Fibroblast of skin of abdomen (primary cell): ENCODE measurements at places on chromosomes 5 and 9.

DNA sequence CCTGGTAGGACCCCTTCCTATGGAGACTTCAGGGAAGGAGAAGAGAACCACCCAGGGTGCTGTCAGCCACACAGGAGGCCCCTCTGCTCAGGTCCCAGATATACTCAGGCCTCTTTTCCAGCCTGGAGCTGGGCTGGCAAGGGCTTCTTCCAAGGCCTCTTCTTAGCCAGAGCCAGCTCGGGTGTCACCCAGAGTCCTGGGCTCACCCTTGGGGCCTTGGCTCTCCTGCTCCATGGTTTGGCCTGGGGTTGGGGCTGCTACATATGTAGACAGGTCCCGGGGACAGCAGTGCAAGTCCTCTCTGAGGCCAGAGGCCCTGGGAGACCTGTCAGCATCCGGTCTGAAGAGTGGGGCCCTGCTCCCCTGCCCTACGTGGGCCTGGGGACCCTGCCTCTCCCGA is 22.8 kb downstream of the PAEP start:
- no peak for DNase-seq

DNA sequence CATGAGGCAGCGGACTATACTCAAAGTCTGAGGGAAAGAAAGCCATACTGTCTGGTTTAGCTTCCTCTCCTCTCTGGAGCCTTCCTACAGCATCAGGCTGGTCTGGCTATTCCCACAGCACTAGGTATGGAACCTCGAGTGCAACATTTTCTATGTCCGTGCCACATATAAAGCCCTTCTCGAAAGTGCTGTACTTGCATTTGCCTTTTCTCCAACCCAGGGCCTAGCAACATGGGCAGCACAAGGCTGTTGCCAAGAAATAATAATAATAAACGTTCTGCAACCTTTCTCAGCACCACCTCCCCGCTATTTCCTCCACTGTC is 804 bp downstream of the MED10 start:
- DNase-seq, result no peak

DNA sequence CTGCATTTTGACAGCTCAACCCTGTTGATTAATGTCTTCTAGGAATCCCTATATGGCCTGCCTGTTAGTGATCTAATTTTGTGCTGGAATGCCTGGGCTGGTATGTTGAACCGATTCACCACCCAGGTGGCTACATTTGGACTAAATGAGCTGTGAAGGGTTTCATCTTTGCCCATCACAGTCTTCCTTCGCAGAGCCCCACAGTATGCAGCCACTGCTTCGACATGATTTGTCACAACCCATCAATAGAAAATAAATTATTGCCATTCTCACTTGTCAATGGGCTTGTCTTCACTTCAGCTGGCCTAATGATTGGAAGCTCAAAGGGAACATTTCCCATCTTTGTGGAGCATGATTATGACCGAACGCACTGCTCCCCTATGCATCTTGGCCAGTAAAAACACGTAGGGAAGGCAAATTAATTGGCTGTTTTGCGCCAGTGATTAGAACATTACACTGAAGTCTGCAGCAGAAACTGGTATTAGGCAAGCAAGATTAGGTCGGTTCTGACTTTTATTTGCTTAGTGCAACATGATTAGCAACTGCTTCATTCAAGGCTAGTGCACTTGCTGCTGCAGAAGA is 408.5 kb downstream of the KIAA0825 start:
- peak; percentile 3 for DNase-seq

GRCh38 chr9:122144836-122145591 is 14.6 kb downstream of the NDUFA8 start:
- DNase-seq, result no peak

DNA sequence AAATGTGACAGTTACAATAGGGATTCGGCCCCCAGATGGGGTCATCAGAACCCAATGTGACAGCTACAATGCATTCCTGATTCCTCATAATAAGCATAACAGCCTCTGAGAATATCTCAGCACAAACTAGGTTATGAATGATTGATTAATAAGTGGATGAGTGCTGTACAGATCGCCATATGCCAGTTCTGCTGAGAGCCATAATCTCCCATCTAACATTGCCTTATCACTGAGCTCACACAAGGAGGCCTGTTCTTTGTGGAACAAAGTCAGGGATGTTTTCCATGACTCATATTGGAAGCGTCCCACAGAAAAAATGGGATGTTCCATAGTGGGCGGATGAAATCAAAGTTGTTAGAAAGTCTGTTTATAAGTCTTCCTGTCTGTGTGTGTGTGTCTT is 89.6 kb downstream of the KIF4B start:
- peak; percentile 28 for DNase-seq

GRCh38 chr9:96874201-96874785 is 20.0 kb upstream of the ZNF782 start:
- DNase-seq, result no peak

- no peak for DNase-seq
Observed at GRCh38 chr9:123261006-123261677, 7.2 kb downstream of the STRBP start.

GRCh38 chr9:107708791-107709190 is 219.2 kb upstream of the KLF4 start:
- DNase-seq, result no peak
